ENCODE measurements at places on chromosomes 16 and 17. TPM values are rescaled to one million over a fixed set of nuclear protein-coding genes. Genes with fewer than 3 reads are reported as not detected.

The KRT9 gene
- total RNA-seq = 1.7 TPM

- no peak for DNase-seq
Measured at GRCh38 chr16:20243731-20244281, 83.5 kb downstream of the GP2 start.

DNA sequence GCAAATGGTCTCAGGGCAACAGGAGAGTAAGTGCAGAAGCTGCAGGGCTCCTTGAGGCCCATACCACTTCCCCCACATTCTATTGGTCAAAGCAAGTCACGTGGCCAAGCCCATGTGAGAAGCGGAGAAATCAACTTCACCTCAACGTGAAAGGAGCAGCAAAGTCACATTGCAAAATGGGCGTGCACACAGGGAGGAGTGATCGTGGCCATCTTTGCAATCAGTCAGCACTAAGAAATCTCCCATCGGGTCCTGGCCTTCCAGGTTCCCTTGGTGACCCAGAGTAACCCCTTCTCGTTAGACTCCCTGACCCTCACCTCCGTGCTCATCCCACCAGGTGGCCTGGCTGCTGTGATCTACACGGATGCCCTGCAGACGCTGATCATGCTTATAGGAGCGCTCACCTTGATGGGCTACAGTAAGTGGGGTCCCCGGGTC, 38.0 kb downstream of the SLC5A11 start:
- DNase-seq = no peak

DNA sequence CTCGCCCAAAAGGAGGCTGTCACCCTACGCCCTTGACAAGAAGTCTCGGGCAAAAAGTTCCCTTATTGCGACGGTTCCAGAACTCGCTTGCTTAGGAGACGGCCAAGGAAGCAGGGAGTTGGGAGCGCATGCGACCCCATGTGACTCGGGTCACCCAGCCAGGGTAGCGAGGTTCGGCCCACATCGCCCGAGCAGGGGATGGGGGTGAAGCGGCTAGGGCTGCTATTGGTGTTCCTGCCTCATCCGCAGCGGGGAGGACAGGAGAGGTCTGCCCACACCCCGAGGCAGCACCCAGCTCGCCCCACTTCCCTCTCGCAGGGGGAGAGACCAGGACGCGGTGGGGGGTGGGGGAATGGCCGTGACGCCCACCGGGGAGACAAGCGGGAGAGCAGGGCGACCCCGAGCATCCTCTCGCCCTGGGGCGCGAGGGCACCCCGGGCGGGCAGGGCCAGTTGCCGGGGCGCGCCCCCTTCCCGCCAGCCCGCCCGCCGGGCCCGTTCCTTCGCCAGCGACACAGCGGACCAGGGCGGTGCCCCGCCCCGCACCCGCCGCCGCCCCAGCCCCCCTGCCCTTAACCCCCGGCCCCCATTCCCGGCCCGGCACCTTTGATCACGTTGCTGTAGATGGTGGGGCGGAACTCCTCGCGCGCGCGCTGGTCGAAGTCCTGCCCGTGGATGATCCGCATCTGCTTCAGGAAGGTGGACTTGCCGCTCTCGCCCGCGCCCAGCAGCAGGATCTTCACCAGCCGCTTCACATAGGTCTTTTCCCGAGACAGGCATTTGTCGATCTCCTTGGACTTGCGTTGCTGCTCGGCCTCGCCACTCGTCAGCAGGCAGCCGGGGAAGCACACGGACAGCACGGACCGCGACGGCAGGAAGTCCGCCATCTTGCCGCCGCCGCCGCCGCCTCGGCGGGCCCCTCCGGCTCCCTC, 567 bp downstream of the GNA13 start:
- peak; percentile 47 for DNase-seq

GRCh38 chr16:11014136-11014535, 69.8 kb downstream of the CLEC16A start:
- no peak for DNase-seq

DNA sequence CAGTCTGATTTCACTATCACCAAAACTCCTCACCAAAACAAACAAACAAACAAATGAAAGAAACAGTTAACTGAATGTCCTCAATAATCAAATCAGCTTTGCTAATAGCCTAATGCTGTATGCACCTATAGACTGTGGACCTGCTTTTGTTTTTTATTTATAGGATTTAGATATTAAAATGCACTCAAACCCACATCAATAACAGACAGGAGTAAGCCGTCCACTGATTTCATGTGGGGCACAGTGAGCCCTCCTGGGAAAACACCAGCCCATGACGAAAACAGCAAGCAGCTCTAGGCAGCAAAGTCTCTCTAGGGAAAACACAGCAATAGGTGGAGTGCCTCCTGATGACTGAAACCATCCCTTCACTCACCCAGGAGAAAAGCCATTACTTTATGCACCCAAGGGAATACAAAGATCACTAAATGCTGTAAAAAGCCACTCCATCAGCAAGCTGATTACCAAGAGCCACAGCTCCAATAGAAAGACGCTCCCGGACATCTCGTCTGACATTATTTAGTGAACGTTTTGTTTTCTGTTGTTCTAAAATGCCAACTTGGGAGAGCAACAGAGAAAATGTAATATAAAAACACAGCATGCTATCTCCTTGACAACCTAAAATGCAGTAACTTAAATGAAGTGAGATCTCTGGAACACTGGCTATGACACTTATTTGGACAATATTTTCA, 47.8 kb downstream of the ANKFY1 start:
- no peak for DNase-seq

Data from thymus (tissue), 14 donors.